ENCODE measurements at places on chromosomes 12 and 14. TPM values are rescaled to one million over a fixed set of nuclear protein-coding genes. Genes with fewer than 3 reads are reported as not detected.

Gene CEBPE
- polyA plus RNA-seq, result 0.35 TPM

Gene GALNT8
- polyA plus RNA-seq, result 2.0 TPM

Gene PCK2
- polyA plus RNA-seq, result 11.0 TPM

Gene SERPINA1
- not detected for polyA plus RNA-seq

Gene RNASE7
- not detected for polyA plus RNA-seq

Gene NANOG
- not detected for polyA plus RNA-seq

Gene PRIMA1
- not detected for polyA plus RNA-seq

Gene STON2
- not detected for polyA plus RNA-seq

Gene ARPC3
- polyA plus RNA-seq, result 809 TPM

Gene CTDSP2
- polyA plus RNA-seq, result 57.7 TPM

Gene LRRC43
- polyA plus RNA-seq, result not detected

Gene SLC24A4
- not detected for polyA plus RNA-seq

Gene TTC7B
- not detected for polyA plus RNA-seq

Gene C1R
- 0.53 TPM for polyA plus RNA-seq

Gene HOXC4
- polyA plus RNA-seq, result not detected

Gene GYS2
- not detected for polyA plus RNA-seq

Gene LAG3
- 4.9 TPM for polyA plus RNA-seq

Gene REM2
- polyA plus RNA-seq, result 1.5 TPM

Gene OR6C3
- not detected for polyA plus RNA-seq

Gene SYCP3
- polyA plus RNA-seq, result 0.15 TPM

Gene CTSG
- not detected for polyA plus RNA-seq

Gene ZNF268
- 18.5 TPM for polyA plus RNA-seq

Gene PCNX4
- polyA plus RNA-seq, result 19.0 TPM

Gene FOXM1
- not detected for polyA plus RNA-seq

Gene LUM
- not detected for polyA plus RNA-seq

Gene B4GALNT3
- 4.8 TPM for polyA plus RNA-seq

Gene TAS2R8
- not detected for polyA plus RNA-seq

Gene CCDC197
- not detected for polyA plus RNA-seq

Gene CCDC175
- not detected for polyA plus RNA-seq

Gene EPYC
- polyA plus RNA-seq, result not detected

Gene PRKD1
- not detected for polyA plus RNA-seq

Gene GPR68
- 3.0 TPM for polyA plus RNA-seq

Gene PPM1H
- polyA plus RNA-seq, result not detected

Gene HOXC6
- polyA plus RNA-seq, result not detected

Gene RGS6
- not detected for polyA plus RNA-seq

Gene NPAS3
- not detected for polyA plus RNA-seq

Gene PKP2
- polyA plus RNA-seq, result 0.52 TPM

Gene MGST1
- not detected for polyA plus RNA-seq

Gene TRMT5
- 4.3 TPM for polyA plus RNA-seq

Gene MTERF2
- polyA plus RNA-seq, result 8.5 TPM

Gene COX8C
- not detected for polyA plus RNA-seq

Gene HCAR1
- polyA plus RNA-seq, result not detected

Gene LBHD2
- polyA plus RNA-seq, result not detected

Gene CLEC1B
- polyA plus RNA-seq, result not detected

Gene IAPP
- polyA plus RNA-seq, result not detected

Gene SLC5A8
- polyA plus RNA-seq, result not detected

Gene KITLG
- not detected for polyA plus RNA-seq

Gene HOXC12
- not detected for polyA plus RNA-seq

Gene AMDHD1
- 0.29 TPM for polyA plus RNA-seq

Gene C12orf42
- 4.5 TPM for polyA plus RNA-seq

Gene STAC3
- polyA plus RNA-seq, result 0.61 TPM

Gene CLEC2A
- not detected for polyA plus RNA-seq

Gene DPY19L2
- polyA plus RNA-seq, result not detected

Gene CABP1
- polyA plus RNA-seq, result not detected

Gene FAIM2
- 0.59 TPM for polyA plus RNA-seq

Gene MYL6B
- 1.8 TPM for polyA plus RNA-seq

Gene HOTAIR
- polyA plus RNA-seq, result not detected

Data from CD4-positive, alpha-beta memory T cell (primary cell).